ENCODE measurements at places on chromosomes 12 and 14.
A peak's percentile ranks its signal among the peaks of the same experiment; 100 is the strongest.

- DNase-seq, result peak; percentile 74
Measured at GRCh38 chr14:103528146-103528586, 830 bp upstream of the TRMT61A start.

DNA sequence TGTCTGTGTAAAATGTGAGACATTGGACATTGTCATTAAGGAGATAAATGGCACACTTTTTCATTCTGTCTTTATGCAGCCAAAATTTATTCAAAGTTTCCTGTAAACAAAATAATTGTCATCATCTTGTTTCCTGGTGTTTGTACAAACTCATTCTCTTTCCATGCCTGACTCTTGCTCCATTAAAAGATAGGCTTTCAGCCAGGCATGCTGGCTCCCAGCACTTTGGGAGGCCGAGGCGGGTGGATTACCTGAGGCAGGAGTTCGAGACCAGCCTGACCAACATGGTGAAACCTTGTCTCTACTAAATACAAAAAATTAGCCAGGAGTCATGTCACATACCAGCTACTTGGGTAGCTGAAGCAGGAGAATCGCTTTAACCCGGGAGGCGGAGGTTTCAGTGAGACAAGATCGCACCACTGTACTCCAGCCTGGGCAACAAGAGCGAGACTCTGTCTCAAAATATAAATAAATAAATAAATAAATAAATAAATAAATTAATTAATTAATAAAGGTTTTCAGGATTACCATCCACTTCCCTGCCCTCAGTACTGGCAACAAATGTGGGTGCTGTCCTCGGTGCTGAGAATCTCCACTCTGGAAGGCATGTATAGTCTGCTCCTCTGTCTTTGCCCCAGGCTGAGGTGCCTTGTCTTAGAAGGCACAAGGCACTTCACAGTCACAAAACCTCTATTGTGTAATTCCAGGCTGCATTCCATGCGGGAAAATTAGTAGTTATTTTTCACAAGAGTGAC lies 83.2 kb downstream of the PAH start:
- DNase-seq, result no peak

DNA sequence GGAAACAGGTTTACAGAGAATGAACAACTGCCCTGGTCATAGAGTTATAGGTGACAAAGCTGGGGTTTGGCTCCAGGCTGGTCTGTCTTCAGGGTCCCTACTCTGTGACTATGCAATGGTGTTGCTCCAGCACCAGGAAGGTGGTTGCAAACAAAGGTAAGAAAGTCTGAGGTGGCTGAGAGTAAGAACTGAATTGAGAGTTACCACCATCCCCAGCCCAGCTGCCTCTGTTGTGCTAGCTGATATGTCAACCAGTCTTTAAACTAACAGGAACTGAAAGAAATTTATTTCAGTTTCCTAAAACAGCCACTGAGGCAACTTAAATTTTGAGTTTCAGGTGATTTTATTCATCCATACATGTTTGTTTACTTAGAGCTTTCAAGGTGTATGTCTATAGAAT lies 111.0 kb upstream of the LRIG3 start:
- no peak for DNase-seq

DNA sequence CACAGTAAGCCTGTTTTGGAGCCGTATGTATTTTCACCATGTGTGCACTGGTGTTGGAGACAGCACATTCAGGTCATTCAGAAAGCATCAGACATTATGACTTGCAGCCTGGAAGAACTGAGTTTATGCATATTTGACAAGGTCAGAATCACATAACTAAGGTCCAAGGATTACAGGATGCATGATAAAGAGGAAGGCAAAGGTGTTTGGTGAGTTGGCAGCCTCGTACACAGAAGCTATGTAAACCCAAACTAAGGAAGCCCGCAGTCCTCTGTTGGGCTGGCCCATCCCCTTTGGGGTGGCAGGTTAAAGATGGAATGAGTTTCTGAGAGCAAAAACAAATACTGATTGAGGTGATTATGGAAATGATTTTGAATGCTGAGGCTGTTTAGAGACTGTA lies 218.4 kb downstream of the KTN1 start:
- no peak for DNase-seq

- no peak for DNase-seq
Measured at GRCh38 chr12:103957865-103958388, 7.7 kb upstream of the TDG start.

- DNase-seq, result no peak
Measured at GRCh38 chr12:59444932-59445331, 150.9 kb upstream of the SLC16A7 start.

GRCh38 chr12:6295094-6295811 lies 15.2 kb upstream of the PLEKHG6 start:
- DNase-seq, result peak; percentile 86

DNA sequence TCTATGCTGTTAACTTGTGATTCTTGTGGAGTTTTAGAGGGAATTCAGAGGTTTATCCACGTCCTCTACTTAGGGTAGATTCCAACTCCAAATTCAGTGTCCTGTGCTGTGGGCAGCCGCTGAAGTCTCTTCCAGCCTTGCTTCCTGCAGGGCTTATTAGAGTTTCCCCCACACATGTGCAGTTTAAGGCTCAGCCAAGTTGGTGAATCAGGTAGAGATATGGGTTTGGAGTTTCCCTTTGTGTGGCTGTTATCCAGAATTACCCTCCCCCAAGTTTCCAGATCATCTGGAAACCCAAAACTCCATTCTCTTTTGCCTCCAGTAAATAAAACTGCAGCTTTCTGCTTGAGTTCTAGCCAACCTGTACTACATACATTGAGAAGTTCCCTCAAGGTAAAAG lies 853.7 kb downstream of the GALC start:
- no peak for DNase-seq

GRCh38 chr12:103801709-103802585 lies 39.1 kb downstream of the NT5DC3 start:
- no peak for DNase-seq

DNA sequence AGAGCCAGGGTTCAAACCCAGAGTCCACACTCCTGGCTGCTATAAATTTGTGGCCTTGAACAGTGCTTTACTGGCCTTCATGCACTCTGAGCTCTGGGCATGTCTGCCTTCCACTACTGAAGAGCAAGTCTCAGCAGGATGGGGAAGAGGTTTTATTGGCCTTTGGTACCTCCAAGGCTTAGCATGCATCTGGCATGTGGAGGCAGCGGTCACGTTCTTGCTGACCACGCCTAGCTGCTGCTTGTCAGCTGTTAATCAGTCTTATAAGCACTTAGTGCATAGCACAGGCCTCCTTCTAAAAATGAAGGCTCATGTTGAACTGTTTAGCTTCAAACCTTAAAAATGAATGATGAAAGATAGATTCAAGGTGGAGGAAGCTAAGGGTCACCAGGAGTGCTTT lies 177.5 kb downstream of the PELI2 start:
- DNase-seq, result no peak

DNA sequence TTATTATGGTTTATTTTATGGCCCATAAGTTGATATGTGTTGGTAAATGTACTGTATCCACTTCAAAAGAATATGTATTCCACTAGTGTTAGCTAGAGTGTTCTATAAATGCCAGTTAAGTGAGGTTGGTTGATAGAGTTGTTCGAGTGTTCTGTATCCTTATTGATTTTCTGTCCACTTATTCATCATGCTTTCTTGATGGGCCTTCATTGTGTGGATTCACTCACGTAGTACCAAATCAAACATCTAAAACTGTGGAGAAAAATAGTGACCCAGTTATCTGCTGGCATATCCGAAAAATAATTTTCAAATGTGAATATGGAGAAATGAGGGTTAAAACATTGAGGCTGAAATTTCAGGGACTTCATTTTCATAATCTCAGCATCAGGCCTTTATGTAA lies 230.4 kb downstream of the TRHDE start:
- DNase-seq, result no peak

GRCh38 chr14:77947372-77947771 lies 147.5 kb downstream of the ADCK1 start:
- no peak for DNase-seq

GRCh38 chr12:54044425-54045103 lies 9.1 kb upstream of the HOXC4 start:
- DNase-seq, result peak; percentile 74

- DNase-seq, result no peak
Measured at GRCh38 chr12:106240821-106241220, 7.0 kb downstream of the CKAP4 start.

DNA sequence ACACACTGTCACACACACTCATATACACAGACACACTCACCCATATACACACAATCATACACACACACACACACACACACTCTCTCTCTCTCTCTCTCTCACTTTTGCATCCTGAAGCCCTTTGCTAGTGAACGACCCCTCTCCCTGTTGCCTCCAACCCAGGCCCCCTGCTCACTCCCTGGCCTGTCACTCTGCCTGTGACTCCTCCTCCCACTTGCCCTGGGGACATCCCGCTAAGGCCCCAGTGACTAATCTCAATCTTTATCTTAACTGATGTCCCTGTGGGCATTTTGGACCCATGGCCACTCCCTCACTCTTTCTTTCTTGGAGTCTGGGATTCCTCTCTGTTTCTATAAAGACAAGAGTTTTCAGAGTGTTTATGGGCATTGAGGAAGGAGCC lies 10.9 kb upstream of the DLK1 start:
- DNase-seq, result peak; percentile 31

- DNase-seq, result peak; percentile 65
Measured at GRCh38 chr14:50786751-50787464, 44.1 kb downstream of the NIN start.

DNA sequence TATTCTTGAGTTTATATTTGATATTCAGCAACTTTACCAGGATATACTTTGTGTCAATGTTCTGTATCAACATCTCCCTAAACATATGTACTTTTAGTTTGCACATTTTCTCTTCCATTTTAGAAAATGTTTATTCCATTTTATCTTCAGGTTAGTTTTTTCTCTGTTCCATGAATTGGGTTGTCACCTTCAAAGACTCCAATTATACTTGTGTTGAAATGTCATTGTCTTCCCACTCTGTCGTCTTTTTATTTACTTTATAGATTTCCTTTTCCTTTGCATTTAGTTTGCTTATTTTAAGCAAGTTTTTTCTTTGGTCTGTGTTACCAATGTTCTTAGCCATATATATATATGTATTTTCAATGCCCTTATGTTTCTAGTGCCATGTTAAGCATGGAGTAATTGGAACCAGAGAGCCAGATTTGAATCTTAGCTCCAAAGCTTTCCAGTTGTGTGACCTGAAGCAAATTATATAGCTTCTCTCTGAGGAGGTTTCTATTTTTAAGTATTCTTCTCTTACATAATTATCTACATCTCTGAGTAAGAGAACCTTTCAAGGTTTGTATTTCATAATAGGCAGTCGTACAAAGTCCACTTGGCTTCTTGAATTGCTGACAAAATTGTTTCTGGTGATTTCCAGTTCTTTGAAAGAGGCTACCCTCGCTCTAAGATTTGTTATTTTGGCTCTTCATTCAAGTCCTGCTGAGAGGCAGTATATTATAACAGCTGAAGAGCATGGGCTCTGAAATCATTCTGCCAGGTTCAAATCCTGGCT lies 85.8 kb upstream of the DYRK2 start:
- DNase-seq, result no peak

- peak; percentile 92 for DNase-seq
Measured at GRCh38 chr12:107607464-107608392, 77.9 kb upstream of the PWP1 start.

DNA sequence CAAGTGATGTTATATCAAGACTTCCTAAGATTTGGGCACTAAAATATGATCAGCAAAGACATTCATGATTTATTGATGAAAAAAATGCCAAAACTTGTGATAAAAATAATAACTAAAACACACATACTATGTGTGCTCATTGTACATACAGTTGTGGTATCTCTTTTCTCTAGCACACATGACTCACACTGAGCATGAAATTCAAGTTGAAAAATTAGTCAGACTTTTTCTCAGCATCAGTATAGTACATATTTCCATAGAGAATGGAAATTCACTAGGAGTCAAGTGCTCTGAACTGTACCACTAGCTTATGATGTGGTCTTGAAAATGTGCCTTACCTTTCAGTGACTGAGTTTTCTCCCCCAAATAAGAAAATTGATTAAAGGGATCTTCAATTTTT lies 471.8 kb upstream of the FLRT2 start:
- no peak for DNase-seq

DNA sequence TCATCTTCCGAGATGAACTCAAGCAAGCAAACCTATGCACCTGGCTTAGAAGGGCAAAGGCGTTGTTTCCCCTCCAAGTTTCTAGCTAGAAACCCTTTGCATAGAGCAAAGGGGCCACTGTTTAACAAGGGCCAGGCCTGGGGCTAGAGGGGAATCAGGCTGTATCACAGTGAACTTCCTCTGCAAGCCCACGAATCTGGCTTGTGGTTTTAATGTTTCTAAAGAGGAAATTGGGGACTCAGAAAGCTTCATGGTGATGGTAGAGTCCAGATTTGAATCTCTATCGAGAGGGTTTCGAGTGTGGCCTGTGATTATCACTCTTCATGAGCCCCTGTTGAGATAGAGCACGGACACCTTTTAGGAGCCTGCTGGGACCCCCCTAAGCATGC lies 189.9 kb downstream of the VRK1 start:
- DNase-seq, result no peak

DNA sequence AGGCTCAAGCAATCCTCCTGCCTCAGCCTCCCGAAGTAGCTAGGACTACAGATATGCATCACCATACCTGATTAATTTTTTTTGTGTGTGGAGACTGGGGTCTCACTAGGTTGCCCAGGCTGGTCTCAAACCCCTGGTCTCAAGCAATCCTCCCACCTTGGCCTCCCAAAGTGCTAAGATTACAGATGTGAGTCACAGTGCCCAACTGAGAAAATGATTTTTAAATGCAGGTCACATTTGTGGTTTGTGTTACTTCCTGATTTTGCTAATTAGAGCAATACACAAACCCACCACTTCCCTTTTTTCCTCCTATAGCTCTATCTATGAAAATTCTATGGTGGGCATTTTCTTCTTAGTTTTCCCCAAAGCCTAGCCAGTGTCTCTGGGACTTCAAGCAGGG lies 45.5 kb upstream of the TMEM263 start:
- DNase-seq, result no peak

GRCh38 chr14:101707863-101708620 lies 53.5 kb upstream of the PPP2R5C start:
- DNase-seq, result no peak

- no peak for DNase-seq
Measured at GRCh38 chr12:56237552-56237951, 7.7 kb downstream of the SLC39A5 start.

GRCh38 chr12:58288190-58288589 lies 346.8 kb downstream of the ATP23 start:
- DNase-seq, result peak; percentile 9

DNA sequence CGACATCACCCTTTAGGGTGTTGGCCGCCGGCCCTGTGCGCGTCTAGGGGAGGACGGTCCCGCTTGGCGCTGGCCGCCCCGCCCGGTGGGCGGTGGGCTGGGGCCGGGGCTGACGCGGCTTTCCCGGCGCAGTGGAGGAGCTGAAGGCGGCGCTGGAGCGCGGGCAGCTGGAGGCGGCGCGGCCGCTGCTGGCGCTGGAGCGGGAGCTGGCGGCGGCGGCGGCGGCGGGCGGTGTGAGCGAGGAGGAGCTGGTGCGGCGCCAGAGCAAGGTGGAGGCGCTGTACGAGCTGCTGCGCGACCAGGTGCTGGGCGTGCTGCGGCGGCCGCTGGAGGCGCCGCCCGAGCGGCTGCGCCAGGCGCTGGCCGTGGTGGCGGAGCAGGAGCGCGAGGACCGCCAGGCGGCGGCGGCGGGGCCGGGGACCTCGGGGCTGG lies 3.6 kb downstream of the TNFAIP2 start:
- DNase-seq, result peak; percentile 89
